ENCODE measurements at places on chromosomes 6 and 20.
A peak's percentile ranks its signal among the peaks of the same experiment; 100 is the strongest.

GRCh38 chr6:131182991-131183425, 47.7 kb downstream of the AKAP7 start:
- DNase-seq: peak; percentile 35

DNA sequence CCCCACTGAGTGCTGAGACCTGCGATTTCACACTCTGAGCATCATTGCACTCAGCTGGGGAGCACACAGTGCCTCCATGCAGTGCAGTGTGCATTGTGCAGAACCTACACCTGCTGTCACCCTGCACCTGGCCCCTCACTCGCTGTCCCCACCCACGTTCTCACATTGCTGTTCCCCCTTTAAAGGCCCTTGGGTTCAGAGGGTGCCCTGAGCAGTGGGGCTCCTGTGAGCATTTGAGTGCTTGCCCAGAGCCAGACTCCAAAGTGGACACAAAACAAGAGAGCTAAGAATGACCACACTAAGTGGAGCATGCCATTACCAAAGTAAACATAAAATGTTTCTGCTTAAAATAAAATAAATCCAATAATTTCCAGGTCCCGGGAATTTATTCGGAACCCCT, 131.0 kb upstream of the CST7 start:
- DNase-seq: no peak

DNA sequence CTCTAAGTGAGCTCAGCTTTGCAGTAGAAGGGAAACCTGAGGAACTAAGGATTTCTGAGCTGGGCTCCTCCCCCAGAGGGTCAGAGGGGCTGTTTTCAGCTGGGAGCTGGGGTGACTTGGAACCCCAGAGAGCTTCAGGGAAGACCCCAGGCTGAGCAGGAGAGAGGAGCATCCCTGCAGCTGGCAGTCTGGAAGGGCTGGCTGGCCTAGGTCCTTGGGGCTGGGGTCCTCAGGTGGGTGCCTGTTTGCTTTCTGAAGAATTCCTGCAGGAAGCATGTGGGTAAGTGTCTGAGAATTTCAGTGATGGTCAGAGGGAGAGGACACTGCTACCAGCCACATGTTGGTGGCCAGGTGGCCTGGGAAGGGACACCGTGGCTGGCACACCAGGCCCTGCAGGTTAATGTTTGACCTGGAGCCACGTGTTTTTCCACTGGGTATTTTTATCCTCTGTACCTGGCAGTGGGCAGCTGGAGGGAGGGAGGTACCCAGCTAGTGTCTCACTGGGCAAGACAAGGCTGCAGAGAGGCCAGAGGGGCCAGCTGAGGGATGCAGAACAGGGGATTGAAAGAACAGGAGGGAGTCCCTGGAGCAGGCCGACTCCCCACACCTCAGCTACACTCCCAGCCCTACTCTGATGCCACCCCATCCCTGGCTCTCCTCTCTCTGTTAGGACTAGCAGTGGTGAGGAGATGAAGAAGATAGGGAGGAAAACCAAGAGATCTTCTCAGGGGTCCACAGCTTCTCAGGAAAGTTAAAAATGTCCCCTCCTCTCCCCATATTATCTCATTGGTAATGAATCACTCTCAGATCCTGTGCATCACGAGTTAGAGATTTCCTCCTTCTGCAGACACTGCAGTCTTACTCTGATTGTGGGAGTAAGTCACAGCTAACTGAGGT, 143.6 kb downstream of the VEGFA start:
- DNase-seq: no peak

- no peak for DNase-seq
Observed at GRCh38 chr6:84204011-84204410, 23.4 kb downstream of the CEP162 start.

- DNase-seq: no peak
Observed at GRCh38 chr6:7916959-7917358, 6.4 kb upstream of the TXNDC5 start.

GRCh38 chr6:90039911-90040310, 145.6 kb downstream of the GJA10 start:
- DNase-seq: no peak
